ENCODE measurements at places on chromosomes 5 and 9. TPM values are rescaled to one million over a fixed set of nuclear protein-coding genes. Genes with fewer than 3 reads are reported as not detected.

The ST8SIA4 gene
- 6.5 TPM for total RNA-seq

The NXNL2 gene
- total RNA-seq = 0.70 TPM

The LOX gene
- 6.5 TPM for total RNA-seq

GRCh38 chr5:149221326-149221725, 50.3 kb upstream of the AFAP1L1 start:
- DNase-seq = no peak

- DNase-seq = no peak
Measured at GRCh38 chr5:94540856-94541494, 77.4 kb downstream of the KIAA0825 start.

- peak; percentile 70 for DNase-seq
Measured at GRCh38 chr9:34501889-34502425, 20.8 kb downstream of the ENHO start.

DNA sequence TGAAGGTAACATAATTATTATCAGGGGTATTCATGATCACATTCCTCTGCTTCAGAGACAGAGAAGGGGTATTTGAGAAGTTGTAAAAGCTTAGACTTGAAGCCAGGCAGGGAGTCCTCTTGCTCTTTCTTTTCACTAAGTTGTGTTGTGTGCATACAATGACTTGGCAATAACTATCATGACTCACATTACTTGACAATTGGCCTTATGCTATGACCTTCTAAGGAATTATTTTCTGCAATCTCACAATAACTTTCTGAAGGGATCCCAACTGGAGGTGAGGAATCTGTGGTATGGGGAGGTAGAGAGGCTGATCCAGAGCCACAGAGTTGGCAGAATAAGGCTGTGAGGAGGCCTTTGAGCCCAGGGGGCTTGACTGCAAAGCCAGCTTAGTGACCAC, 622.3 kb downstream of the MTRR start:
- no peak for DNase-seq

Measured in ureter (tissue), 1 donor.